ENCODE measurements at places on chromosomes 11 and 22. TPM values are rescaled to one million over a fixed set of nuclear protein-coding genes. Genes with fewer than 3 reads are reported as not detected.
A peak's percentile ranks its signal among the peaks of the same experiment; 100 is the strongest.

Gene MYOD1
- total RNA-seq = not detected

Gene PARVG
- total RNA-seq = not detected

- DNase-seq = no peak
Observed at GRCh38 chr11:26537341-26537740, 34.7 kb downstream of the MUC15 start.

Gene PYGM
- 4.4 TPM for total RNA-seq

Gene APOL3
- not detected for total RNA-seq

Gene OR4C45
- not detected for total RNA-seq

- no peak for DNase-seq
Observed at GRCh38 chr22:19068784-19069271, 53.4 kb downstream of the DGCR2 start.

- DNase-seq = peak; percentile 72
Observed at GRCh38 chr22:43343670-43344519, 723 bp upstream of the SCUBE1 start.

DNA sequence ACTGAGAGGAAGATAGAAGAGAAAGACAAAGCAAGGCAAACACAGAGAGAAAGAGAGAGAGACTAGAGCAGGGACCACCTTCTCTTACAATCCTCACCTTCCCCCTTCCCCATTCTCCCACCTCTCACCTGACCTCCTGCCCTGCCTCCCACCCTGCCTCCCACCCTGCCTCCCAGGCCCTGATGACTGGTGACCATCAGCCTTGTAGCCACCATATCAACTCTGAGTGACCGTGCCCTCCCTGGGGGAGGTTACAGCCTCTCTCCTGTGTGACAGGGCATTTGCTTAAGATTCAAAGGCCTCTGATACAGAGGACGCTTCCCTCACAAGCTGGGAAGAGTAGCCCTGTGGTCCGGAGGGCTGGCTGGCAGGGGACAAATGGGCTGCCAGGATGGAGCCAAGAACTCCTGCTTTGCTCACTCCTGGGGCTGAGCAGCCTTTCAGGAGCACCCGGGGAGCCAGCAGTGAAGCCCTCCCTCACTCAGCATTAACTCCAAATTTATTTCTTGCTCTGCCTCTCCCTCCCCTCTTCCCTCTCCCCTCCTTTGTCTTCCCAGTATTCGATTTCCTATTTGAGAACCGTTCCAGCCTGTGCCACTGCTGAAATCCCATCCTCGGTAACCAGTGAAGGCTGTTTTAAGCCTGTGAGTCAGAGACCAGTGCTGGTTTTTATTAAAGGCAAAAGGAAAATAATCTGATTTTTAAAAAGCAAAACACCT, 125.2 kb upstream of the SYT13 start:
- DNase-seq = peak; percentile 18

Measured in GM23338 (cell line).